ENCODE measurements at places on chromosomes 12 and 14. TPM values are rescaled to one million over a fixed set of nuclear protein-coding genes. Genes with fewer than 3 reads are reported as not detected.

DNA sequence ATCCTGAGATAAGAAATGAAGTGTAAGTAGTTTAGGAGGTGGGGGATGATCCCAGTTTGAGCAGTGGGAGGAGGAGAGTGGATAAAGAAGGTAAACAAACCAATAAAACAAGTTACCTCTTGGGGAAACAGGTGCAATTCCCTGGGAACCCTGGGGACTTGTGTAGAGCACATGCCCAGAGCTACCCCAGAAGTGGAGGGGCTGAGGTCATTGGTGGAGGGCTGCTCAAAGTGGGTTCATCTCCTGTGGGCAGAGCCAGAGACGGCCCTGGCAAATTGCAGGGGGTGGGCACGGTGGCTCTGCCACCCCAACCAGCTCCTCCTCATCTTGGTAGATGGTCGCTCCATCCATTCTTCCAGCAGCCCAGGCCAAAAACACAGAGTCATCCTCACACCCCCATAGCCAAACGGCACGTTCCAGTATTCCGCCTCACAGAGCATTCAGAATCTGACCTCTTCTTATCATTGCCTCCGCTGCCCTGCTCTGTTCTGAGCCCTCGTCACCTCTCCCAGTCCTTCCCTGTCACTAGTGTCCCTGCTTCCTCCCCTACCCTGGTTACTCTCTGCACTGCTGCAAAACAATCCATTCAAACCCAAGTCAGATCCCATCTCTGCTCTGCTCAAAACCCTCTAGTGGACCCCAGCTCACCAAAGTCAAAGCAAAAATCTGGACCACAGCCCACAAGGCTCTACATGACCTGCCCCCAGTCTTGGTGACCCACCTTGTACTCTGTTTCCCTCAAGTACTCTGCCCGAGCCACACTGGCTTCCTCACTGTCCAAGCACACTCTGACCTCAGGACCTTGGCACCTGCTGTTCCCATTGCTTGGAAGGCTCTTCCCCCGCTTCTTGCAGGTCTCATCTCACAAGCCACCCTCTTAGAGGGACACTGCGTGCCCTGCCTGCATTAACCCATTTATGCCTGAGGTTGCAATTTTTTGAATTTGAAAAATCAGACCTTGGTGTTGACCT is 5.5 kb downstream of the CYP46A1 start:
- DNase-seq: no peak

DNA sequence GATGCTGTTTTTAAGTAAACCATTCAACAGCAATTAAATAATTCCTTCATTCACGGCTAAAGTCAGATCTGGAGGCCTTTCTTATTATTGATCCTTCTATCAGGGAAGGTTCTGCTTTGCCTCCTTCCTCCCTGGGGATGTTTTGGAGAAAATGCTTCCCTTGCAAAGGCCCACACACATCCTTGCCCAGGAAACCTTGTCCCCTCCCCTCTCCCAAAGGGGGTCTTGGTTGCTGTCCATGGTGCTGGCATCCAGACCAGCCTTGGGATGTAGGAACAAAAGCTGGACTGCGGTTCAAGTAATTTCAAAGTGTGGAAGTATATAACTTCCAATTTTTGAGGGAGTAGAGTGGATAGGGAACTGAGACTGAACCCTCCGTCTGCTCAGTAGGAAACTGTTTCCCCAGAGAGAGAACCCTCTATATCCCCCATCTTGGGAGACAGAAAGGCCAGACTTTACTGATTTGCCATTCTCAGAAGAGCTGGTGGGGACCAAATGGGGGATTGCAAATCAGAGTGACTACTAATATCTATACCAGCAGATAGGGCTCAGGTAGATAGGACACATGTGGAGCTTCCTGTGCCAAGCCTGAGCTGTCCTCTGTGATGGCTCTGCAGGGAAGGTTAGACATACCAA is 5.6 kb downstream of the MARCHF9 start:
- DNase-seq: no peak

DNA sequence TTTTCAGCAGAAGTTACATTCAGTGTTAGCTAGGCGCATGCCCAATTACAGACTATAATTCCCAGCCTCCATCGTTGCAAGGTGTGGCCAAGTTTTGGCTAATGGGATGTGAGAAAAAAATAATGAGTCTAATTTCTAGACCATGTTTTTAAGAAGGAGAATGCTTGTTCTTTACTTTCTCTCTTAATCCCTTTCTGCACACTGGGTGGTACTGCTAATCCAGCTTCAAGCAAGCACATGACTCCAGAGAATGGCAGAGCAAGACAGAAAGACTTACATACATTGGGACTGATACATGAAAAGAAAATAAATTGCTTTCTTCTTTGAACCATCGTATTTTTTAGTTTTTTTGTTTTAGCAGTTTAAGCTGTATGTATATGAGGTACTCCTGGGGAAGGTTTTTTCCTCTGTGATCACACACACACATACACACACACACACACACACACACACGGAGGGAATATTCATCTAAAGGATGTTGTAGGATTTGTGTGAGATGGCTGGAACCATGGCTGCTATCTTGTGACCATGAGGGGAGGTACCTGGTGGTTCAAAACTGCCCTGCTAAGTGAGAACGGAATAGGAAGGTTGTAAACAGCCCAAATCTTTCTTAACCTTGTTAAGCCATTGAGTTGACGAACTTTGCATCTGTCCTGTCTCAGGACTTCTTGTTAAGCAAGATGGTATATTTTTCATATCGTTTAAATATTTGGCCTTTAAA is 34.3 kb upstream of the LTA4H start:
- no peak for DNase-seq

DNA sequence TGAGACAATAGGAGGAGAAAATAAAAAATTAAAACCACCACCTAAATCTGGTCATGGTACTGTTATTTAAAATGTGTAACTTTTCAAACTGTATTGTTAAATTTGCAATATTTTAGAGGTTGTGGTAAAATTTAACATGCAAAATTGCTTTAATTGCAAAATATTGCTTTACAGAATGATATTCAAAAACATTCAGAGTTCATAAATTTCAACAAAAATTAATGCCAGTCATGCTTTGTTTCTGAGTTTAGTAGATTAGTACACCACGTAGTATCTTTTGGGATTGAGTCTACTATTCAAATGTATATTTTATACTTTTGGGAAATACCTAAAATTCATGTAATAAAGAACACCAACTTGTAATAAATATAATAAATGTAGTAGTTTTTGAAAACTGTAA is 18.3 kb downstream of the ETFRF1 start:
- DNase-seq: no peak

DNA sequence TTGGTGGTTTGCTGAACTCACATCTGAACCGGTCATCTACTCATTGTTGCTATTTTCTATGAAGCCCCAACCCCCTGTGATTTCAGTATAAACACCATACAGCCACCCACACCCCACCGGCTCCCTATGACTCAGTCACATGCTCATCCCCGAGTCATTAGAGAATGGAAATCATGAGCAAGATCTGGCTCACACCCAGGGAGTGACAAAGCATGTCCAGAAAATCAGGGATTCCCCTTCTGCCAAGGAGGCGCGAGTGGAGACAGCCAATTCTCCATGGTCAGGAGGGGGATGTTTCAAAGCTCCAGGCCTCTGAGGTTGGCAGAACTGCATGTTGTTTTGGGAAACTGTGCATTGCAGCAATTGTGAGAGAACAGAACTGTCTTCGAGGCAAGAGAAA is 657.5 kb upstream of the TBX3 start:
- DNase-seq: peak; percentile 79

HOXC12 gene
- not detected for total RNA-seq

DNA sequence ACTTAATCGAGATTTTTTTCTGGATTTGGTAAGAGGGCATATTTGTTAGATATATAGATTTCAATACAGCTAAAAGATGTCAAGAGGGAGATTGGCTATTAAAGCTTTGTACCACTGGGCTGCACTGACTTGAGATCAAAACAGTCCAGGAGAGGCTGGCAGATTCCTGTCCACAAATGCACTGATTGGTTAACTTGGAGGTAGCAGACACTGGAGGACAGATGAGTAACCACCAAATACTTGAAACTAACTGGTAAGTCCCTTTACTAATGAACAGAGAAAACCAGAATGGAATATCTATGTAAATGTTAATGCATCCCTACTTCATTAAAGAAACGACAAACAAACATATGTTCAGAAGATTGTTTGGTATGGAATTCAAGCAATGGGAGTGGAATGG is 416.6 kb downstream of the LRIG3 start:
- DNase-seq: no peak

GRCh38 chr14:24381363-24382063 is 13.5 kb downstream of the NFATC4 start:
- no peak for DNase-seq

RBM19 gene
- 25.7 TPM for total RNA-seq

CCDC184 gene
- total RNA-seq: 0.58 TPM

ACADS gene
- total RNA-seq: 81.9 TPM

DCN gene
- total RNA-seq: 361 TPM

DNA sequence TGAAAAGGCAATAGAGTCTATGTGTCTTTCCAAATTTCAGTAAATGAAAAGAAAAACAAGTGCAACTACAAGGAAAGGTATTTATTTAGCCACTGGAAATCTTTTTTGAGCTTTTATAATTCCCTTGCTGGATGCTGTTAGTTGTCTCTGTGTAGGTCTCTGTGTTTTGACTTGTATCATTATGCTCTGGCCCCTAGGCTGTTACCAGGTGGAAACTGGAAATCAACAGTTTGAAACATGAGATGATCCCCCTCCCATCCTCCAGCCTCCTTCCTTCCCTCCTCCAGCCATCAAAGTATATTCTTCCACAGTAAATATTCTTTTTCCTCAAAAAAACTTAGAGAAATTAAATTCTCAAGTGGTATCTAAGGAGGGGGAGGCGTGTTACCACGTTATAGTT is 934 bp upstream of the DCN start:
- no peak for DNase-seq

MARK3 gene
- total RNA-seq: 69.4 TPM

DNA sequence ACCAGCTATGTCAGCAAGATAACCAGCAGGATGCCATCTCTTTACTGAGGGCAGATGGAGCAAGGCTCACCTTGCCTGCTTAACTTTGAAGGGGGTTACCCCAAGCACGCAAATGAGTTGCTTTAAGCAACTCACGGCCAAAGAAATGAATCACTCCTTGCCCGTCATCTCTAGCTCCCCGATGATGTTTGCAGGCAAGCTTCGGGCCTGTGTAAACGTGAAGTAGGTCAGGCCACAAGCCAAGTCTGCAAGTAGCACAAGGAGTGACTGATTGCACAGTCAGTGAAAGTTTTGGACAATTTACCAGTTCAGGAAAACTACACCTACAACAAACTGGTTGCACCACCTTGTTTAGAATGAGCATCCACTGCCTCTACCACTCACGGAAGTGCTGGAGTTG is 699.7 kb upstream of the TBX3 start:
- no peak for DNase-seq

RNASE4 gene
- total RNA-seq: 4.1 TPM

- no peak for DNase-seq
Observed at GRCh38 chr12:30696103-30696408, 387 bp upstream of the IPO8 start.

AVPR1A gene
- total RNA-seq: 1.6 TPM

DNA sequence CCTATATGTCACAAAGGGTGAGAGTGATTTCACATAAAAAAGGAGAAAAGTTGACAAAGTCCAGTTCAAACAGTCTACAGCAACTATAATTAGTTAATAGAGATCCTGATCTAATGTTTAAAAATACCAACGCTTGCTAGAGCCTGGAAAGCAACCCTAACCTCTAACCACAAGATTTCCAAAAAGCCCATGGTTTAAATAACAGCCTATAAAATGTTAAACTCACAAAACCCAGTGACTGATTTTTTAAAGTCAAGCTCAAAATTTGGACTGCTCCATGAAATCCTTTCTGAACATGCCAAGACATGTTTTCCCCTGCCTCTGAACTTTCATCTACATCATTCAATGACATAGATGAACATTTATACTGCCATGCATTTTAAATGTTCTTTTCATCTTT is 81.6 kb downstream of the PLEKHG7 start:
- no peak for DNase-seq

GRCh38 chr14:96249029-96249428 is 7.0 kb upstream of the BDKRB1 start:
- peak; percentile 56 for DNase-seq

AKAP3 gene
- 2.9 TPM for total RNA-seq
